ENCODE measurements at places on chromosomes 5 and 9.
A peak's percentile ranks its signal among the peaks of the same experiment; 100 is the strongest.

- DNase-seq, result no peak
These were observed 24.2 kb upstream of the CAMLG start for GRCh38 chr5:134714120-134714519.

DNA sequence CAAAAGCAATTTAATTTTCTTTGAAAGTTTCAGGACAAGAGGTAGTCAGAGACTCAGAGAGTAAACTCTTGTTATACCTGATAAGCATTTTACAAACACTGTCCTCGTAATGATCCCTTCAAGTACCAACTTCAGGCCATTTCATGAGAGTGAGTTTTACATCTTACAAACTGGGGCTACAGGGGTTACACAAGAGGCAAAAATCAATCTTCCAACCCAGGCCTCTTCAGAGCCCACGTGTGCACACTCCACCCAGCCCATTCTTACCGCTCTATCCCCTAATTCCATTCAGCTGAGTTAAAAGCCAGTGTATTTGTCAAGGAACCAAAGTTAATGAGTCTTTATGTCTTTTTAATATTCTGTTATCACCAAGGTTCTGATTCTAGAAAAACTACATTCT is 46.5 kb downstream of the PSMB7 start:
- no peak for DNase-seq

GRCh38 chr5:129125819-129126218 is 31.3 kb downstream of the ISOC1 start:
- peak; percentile 7 for DNase-seq

- no peak for DNase-seq
These were observed 9.1 kb downstream of the PLAA start for GRCh38 chr9:26937816-26938371.

GRCh38 chr9:117656002-117656401 is 48.2 kb upstream of the TLR4 start:
- DNase-seq, result no peak
